Neural progenitor cell (in vitro differentiated cells): ENCODE measurements at places on chromosomes 11 and 22. TPM values are rescaled to one million over a fixed set of nuclear protein-coding genes. Genes with fewer than 3 reads are reported as not detected.

GRCh38 chr11:94574193-94574961 is 7.2 kb downstream of the PIWIL4 start:
- no peaks in the 10 kb centered on the region for H3K36me3 ChIP-seq
- no peaks in the 10 kb centered on the region for H3K4me1 ChIP-seq
- H3K27ac ChIP-seq = no peak overlapping the region
- H3K4me3 ChIP-seq = no peak overlapping the region
- no peaks in the 10 kb centered on the region for H3K27me3 ChIP-seq

GRCh38 chr11:118174006-118174567 is 2.4 kb downstream of the SCN2B start:
- no peaks in the 10 kb centered on the region for H3K36me3 ChIP-seq
- H3K4me3 ChIP-seq = no peak overlapping the region
- H3K27ac ChIP-seq = no peak overlapping the region
- no peak for DNase-seq
- peaks cover 28% of the 10 kb centered on the region for H3K4me1 ChIP-seq

The MYEOV gene
- not detected in 2 replicates for total RNA-seq

The TLCD5 gene
- total RNA-seq = 25.1 and 32.2 TPM in 2 replicates

The NAALAD2 gene
- total RNA-seq = 24.6 and 67.1 TPM in 2 replicates

DNA sequence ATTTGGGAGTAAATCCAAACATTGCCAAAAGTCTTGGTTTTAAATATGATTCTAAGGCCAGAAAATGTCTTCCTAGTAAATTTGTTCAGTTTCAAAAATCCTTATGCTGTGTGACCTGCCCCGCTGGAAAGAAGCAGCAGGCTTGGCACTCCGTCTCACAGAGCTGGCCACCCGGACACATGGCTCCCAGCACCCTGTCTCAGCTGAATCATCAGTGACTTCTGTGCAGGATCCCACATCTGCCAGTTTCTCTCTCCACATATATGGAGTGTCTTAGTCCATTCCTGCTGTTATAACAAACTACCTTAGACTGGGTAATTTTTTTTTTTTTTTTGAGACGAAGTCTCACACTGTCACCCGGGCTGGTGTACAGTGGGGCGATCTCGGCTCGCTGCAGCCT is 356.7 kb downstream of the TBC1D22A start:
- H3K36me3 ChIP-seq = no peaks in the 10 kb centered on the region
- no peak overlapping the region for H3K4me3 ChIP-seq
- no peak overlapping the region for H3K27ac ChIP-seq
- no peaks in the 10 kb centered on the region for H3K27me3 ChIP-seq
- DNase-seq = no peak

DNA sequence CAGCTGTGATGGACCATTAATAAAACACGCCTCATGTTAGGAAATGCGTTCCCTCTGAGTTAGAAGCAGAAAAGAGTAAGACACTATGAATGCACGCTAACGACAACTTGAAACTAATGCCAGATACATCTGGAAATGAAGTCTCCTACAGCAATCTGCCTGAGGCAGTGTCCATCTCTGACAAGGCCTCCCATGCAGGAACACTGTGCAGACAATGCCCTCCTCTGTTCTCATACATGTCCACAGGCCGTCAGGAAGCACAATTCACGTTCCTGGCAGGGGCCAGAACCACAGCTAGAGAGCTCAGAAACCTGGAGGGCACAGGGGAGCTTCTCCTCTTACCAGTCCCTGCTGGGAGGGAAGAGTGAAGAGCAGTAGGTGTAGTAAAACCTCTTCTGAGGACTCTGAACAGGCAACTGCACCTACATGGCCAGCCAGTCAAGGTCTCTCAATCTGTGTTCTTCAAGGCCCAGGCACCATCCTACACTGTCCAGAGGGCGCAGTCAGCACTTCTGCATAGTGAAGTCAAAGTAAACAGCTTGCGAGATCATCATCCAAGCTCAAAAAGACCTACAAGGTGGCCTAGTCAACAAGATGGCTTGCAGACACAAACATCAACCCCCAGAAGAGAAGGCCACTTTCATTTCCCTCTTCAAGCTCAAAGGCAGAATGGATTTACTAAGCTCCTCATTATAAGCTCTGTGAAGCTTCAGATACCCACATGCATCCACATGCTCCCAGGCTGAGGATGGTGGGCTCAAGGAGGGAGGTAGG is 41.5 kb upstream of the CYP2D6 start:
- H3K36me3 ChIP-seq = no peaks in the 10 kb centered on the region
- no peaks in the 10 kb centered on the region for H3K27me3 ChIP-seq
- H3K4me1 ChIP-seq = no peaks in the 10 kb centered on the region
- H3K4me3 ChIP-seq = no peak overlapping the region
- no peak for DNase-seq
- no peak overlapping the region for H3K27ac ChIP-seq

GRCh38 chr22:19666673-19667593 is 47.4 kb upstream of the SEPTIN5 start:
- no peak for DNase-seq
- H3K36me3 ChIP-seq = no peaks in the 10 kb centered on the region
- peaks cover 8% of the 10 kb centered on the region for H3K4me1 ChIP-seq
- no peak overlapping the region for H3K4me3 ChIP-seq
- no peak overlapping the region for H3K27ac ChIP-seq
- no peaks in the 10 kb centered on the region for H3K27me3 ChIP-seq

- H3K4me3 ChIP-seq = no peak overlapping the region
- H3K4me1 ChIP-seq = peaks cover 15% of the 10 kb centered on the region
- no peak overlapping the region for H3K27ac ChIP-seq
Measured at GRCh38 chr22:46293577-46294260, 3.0 kb upstream of the GTSE1 start.

- no peaks in the 10 kb centered on the region for H3K27me3 ChIP-seq
- H3K36me3 ChIP-seq = no peaks in the 10 kb centered on the region
- H3K4me1 ChIP-seq = no peaks in the 10 kb centered on the region
- no peak overlapping the region for H3K27ac ChIP-seq
Measured at GRCh38 chr11:44674809-44675208, 52.0 kb upstream of the TSPAN18 start.

The ADORA2A gene
- total RNA-seq = 0.51 and 5.8 TPM in 2 replicates

The KRTAP5-11 gene
- not detected in 2 replicates for total RNA-seq

DNA sequence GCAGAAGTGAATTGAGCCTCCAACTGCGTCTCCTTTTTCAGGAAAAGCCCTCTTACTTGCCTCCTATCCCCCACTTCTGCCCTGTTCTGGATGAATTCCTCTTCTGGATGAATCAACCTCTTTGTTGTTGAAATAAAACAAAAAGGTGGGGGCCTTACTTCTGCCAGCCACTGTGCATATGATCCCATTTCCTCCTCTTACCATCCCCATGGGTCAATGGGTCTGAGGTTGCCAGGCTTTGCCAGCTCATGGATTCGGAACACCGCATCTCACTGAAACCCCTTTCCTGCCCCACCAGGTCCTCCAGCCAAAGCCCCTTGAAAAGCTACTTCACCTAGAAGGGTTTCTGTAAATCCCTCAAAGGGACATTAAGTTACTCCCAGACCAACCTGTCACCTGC is 3.7 kb upstream of the CHST1 start:
- no peak overlapping the region for H3K27ac ChIP-seq
- no peak for DNase-seq
- peaks cover 11% of the 10 kb centered on the region for H3K4me1 ChIP-seq
- H3K27me3 ChIP-seq = peaks cover 56% of the 10 kb centered on the region

The HTR3B gene
- not detected in 2 replicates for total RNA-seq

The FLRT1 gene
- 0.11 and 0.12 TPM in 2 replicates for total RNA-seq

DNA sequence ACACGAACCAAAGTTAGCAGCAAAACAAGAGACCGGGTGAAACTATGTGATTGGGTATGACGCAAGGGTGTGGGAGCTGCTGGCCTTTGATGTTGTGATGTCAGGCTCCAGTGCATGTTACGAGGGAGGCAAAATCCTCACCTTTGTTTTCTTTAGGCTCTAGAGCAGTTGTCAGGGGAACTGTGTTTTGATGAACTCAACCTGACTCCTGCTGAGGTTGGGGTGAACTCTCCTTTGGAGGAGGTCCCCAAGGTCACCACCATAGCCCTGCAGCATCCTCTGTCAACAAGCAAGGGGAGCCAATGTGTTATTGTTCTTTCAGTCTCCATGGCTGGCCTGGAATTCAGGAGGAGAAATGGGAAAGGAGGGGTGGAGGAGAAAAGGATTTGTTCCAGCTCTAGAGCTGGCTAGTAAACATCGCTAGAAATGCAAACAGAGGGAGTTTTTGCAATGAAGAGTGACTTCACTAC is 33.8 kb downstream of the RASSF10 start:
- H3K4me3 ChIP-seq = no peak overlapping the region
- H3K36me3 ChIP-seq = no peaks in the 10 kb centered on the region
- no peak for DNase-seq

- H3K27ac ChIP-seq = no peak overlapping the region
- H3K36me3 ChIP-seq = no peaks in the 10 kb centered on the region
- no peak for DNase-seq
- H3K4me1 ChIP-seq = peaks cover 29% of the 10 kb centered on the region
- peak overlapping the region; percentile 32 for H3K4me3 ChIP-seq
Measured at GRCh38 chr22:49449377-49449776, 378.3 kb downstream of the BRD1 start.

DNA sequence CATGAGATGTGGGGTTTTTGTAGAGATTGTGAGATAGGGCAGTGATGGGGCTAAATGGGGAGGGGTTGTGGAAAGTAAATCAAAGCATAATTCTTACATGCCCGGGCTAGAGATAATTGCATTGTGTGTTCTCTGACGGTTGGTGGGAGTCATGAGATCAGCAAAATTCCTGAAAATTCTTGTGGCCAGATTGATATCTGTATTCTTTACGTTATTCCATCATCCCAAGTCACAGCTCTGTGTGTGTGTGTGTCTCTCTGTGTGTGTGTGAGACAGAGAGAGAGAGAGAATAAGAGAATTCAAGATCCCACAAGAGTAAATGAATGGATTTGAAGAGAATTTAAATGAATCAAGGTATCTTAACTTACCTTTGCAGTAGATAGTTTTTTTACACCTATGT is 138.6 kb upstream of the ARHGAP20 start:
- no peaks in the 10 kb centered on the region for H3K27me3 ChIP-seq
- no peak overlapping the region for H3K27ac ChIP-seq
- DNase-seq = no peak
- H3K4me1 ChIP-seq = no peaks in the 10 kb centered on the region
- H3K4me3 ChIP-seq = no peak overlapping the region

- H3K36me3 ChIP-seq = no peaks in the 10 kb centered on the region
- H3K4me3 ChIP-seq = no peak overlapping the region
- H3K27ac ChIP-seq = no peak overlapping the region
- no peaks in the 10 kb centered on the region for H3K27me3 ChIP-seq
- H3K4me1 ChIP-seq = no peaks in the 10 kb centered on the region
Measured at GRCh38 chr11:16155448-16155847, 200.9 kb downstream of the SOX6 start.

The SLC37A2 gene
- total RNA-seq = 1.4 and 3.3 TPM in 2 replicates

DNA sequence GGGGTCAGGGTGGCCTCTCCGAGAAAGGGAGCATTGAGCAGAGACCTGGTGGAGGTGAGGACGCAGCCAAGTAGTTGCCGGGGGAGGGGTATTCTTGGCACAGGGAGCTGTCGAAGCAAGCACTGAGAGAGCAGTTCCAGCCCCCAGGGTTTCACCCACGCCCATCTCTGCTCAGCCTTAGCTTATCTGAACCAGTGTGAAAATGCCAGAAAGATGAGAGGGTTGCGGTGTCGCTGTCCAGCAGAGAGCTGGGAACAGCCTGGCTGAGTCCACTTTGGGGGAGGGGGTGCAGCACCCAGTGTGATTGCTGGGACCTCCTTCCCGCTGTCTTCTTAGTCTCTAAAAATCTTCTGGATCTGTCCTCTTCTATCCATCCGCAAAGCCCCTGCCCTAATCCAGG is 123.3 kb upstream of the TBCEL start:
- no peak overlapping the region for H3K27ac ChIP-seq
- no peak overlapping the region for H3K4me3 ChIP-seq
- DNase-seq = peak; percentile 31
- no peaks in the 10 kb centered on the region for H3K27me3 ChIP-seq
- H3K4me1 ChIP-seq = peaks cover 17% of the 10 kb centered on the region

The TSKU gene
- total RNA-seq = 7.1 and 22.8 TPM in 2 replicates

DNA sequence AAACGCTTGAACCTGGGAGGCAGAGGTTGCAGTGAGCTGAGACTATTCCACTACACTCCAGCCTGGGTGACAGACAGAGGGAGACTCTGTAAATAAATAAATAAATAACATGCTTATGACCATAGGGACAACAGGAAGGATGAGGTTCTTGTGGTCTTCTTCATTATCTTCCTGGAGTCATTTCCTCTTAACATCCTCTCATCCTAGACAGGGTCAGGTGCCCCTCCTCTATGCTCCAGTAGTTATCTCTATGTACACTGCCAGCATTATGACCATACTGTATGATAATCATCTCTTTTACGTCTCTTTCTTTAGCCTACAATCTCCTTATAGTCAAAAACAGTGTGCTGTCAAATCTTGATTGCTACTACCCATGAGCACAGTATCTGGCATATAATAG is 17.7 kb downstream of the RAB30 start:
- no peaks in the 10 kb centered on the region for H3K36me3 ChIP-seq
- H3K27ac ChIP-seq = no peak overlapping the region
- DNase-seq = no peak
- H3K27me3 ChIP-seq = no peaks in the 10 kb centered on the region
- no peak overlapping the region for H3K4me3 ChIP-seq

GRCh38 chr11:124119103-124119502 is 3.9 kb downstream of the VWA5A start:
- H3K36me3 ChIP-seq = peaks cover 4% of the 10 kb centered on the region
- H3K4me3 ChIP-seq = no peak overlapping the region
- H3K27me3 ChIP-seq = no peaks in the 10 kb centered on the region
- DNase-seq = no peak

DNA sequence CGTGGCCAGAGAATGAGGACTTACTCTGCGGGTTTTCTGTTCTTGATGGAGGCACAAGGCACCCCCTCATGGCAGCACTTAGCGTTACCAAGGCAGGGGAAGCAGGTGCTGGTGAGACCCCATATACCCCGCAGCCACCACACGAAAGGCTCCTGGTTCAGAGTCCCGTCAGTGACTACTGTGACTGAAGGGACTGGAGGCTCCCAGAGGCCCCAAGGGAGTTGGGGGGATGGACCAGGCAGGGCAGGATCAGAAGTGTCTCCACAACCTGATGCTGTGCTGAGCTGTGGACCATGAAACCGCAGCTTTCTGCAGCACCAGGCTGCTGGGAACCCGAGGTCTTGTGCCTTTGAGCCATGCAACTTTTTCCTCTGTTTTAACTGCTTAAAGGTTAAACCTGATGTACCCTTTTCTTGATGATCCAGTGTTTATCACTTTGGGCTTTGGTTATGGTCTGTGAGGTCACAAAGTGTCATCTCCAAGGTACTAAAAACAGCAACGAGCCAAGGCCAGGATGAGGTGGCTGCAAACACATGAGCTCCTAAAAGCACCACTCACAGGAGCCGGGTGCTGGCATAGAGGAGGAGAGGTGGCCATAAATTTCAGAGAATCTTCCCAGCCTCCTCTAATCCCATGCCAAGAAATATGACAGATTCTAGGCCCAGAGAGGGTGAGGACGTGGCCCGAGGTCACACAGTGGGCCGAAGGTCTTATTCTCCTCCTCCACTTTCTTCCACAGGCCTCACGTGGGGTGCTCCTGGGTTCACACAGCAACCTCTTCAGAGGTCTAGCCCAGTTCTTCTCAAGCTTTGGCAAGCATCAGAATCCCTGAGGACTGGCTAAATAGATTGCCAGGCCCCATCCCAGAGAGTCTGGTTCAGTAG is 4.2 kb upstream of the LRRC32 start:
- no peak overlapping the region for H3K27ac ChIP-seq
- no peaks in the 10 kb centered on the region for H3K4me1 ChIP-seq
- no peaks in the 10 kb centered on the region for H3K36me3 ChIP-seq
- H3K27me3 ChIP-seq = peaks cover 25% of the 10 kb centered on the region
- no peak overlapping the region for H3K4me3 ChIP-seq
- peak; percentile 28 for DNase-seq
